Esophagus muscularis mucosa (tissue), 4 donors: ENCODE measurements at places on chromosomes 6 and 20.

GRCh38 chr20:18983796-18984195 lies 170.2 kb downstream of the SCP2D1 start:
- no peaks in the 10 kb centered on the region for H3K36me3 ChIP-seq
- DNase-seq, result no peak
- peaks cover 21% of the 10 kb centered on the region for H3K4me1 ChIP-seq
- H3K27ac ChIP-seq, result no peak overlapping the region
- H3K4me3 ChIP-seq, result no peak overlapping the region
- H3K27me3 ChIP-seq, result no peaks in the 10 kb centered on the region

DNA sequence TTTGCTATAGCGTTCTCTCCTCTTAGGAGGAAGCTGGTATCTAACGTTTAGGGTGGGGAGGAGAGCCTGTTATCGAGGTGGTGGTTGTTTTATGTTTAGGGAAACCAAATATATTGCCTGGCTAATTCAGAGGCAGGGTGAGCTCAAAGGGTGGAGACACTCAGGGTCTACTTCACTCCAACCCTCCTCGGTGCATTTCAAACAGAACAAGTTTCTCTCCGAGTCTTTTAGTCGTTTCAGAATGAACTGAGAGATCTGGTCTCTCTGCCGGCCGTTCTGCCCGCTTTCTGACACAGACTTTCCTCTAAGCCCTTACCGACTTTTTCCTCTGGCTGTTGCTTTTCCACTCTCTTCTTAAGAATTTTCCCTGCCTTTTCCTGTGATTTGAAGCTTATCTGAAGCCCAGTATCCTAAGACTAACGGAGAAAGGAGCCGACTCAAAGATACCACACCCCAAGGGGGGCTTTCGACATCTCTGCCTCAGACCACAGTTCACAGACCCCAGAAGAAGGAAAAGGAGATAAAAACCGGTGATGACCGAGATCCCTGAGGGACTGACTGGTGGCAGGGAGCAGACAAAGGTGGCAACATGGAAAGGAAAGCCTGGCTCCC lies 865 bp downstream of the STK38 start:
- no peak for DNase-seq
- peak overlapping the region; percentile 98 for H3K4me3 ChIP-seq
- no peaks in the 10 kb centered on the region for H3K27me3 ChIP-seq
- H3K27ac ChIP-seq, result peak overlapping the region; percentile 98

DNA sequence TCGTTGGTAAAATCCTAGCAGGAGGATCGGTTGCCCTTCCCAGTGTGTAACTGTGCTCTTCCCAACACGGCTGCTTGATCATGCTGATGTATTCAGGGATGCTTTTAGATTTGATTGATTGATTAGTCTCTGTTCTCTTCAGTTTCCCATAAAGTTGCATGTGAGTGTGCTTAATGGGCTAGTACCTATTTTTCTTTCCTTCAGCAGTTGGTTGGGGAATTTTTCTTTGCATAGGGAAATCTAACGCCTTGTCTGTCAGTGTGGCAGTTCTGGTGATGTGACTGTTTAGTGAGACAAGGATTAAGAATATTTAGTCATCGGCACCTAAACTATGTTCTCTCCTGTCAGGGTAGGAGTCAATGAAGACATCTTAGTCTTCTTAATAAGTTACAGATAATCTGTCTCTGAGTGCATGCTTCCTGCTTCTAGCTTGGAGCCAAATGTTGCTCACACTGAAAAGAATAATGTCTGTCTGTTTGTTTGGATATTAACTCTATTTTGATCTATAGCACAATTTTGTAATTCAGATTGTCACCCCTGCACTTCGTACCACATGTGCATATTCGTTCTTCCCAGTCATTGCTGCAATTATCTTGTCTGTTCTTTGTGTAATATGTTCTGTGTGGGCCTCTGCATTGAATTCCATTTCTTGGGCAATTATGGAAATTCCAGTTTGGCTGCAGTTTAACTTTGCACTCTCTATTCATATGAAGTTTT lies 169.9 kb downstream of the EDN1 start:
- H3K4me3 ChIP-seq, result no peak overlapping the region
- H3K36me3 ChIP-seq, result no peaks in the 10 kb centered on the region
- H3K27ac ChIP-seq, result no peak overlapping the region

DNA sequence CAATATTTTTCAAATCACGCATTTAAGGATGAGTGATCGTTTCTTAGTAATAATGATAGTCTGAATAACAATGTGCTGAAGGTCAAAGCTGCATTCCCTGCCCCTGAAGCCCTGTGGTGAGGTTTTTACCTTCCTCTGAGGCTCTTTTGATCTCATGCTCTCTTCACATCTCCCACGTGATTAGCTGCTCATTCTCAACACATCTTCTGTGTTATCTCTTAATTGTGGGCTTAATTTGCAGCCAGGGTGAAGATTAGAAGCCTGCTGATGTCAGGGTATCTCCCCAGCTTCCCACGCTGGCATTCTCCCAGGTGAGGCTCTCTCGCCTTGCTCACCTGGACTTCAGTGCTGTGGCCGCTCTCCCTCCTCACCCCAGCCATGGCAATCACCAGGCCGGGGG lies 109.7 kb upstream of the FOXQ1 start:
- no peak overlapping the region for H3K27ac ChIP-seq
- H3K27me3 ChIP-seq, result no peaks in the 10 kb centered on the region
- no peaks in the 10 kb centered on the region for H3K36me3 ChIP-seq

GRCh38 chr6:134870677-134871498 lies 79.0 kb downstream of the ALDH8A1 start:
- H3K27me3 ChIP-seq, result no peaks in the 10 kb centered on the region
- H3K36me3 ChIP-seq, result no peaks in the 10 kb centered on the region
- H3K4me3 ChIP-seq, result no peak overlapping the region
- no peak for DNase-seq
- no peak overlapping the region for H3K27ac ChIP-seq

- H3K4me3 ChIP-seq, result no peak overlapping the region
- no peak for DNase-seq
- H3K27ac ChIP-seq, result no peak overlapping the region
Observed at GRCh38 chr6:96907498-96907897, 9.8 kb upstream of the NDUFAF4 start.

GRCh38 chr6:110643175-110643574 lies 166.8 kb upstream of the SLC22A16 start:
- H3K4me1 ChIP-seq, result no peaks in the 10 kb centered on the region
- no peak for DNase-seq
- no peaks in the 10 kb centered on the region for H3K27me3 ChIP-seq
- H3K36me3 ChIP-seq, result peaks cover 4% of the 10 kb centered on the region

- H3K36me3 ChIP-seq, result peaks cover 4% of the 10 kb centered on the region
- H3K4me1 ChIP-seq, result peaks cover 5% of the 10 kb centered on the region
- no peak overlapping the region for H3K27ac ChIP-seq
- no peaks in the 10 kb centered on the region for H3K27me3 ChIP-seq
Observed at GRCh38 chr6:20427856-20428255, 26.2 kb downstream of the E2F3 start.

- H3K36me3 ChIP-seq, result no peaks in the 10 kb centered on the region
- no peaks in the 10 kb centered on the region for H3K27me3 ChIP-seq
- H3K4me3 ChIP-seq, result no peak overlapping the region
- no peak for DNase-seq
- H3K4me1 ChIP-seq, result no peaks in the 10 kb centered on the region
Observed at GRCh38 chr6:135617222-135617621, 119.7 kb upstream of the AHI1 start.

- DNase-seq, result no peak
- peaks cover 32% of the 10 kb centered on the region for H3K4me1 ChIP-seq
- no peaks in the 10 kb centered on the region for H3K27me3 ChIP-seq
- H3K27ac ChIP-seq, result no peak within 1 kb of the TSS
Observed at GRCh38 chr20:63735859-63736718, at the start of gene LIME1. LIME1 (plus strand) TSS chr20:63736664; CDS start chr20:63737550, 886 bp downstream.

- DNase-seq, result peak; percentile 55
- H3K4me3 ChIP-seq, result no peak overlapping the region
- H3K36me3 ChIP-seq, result no peaks in the 10 kb centered on the region
- H3K27me3 ChIP-seq, result no peaks in the 10 kb centered on the region
- H3K4me1 ChIP-seq, result peaks cover 13% of the 10 kb centered on the region
Observed at GRCh38 chr6:5302995-5303622, 41.8 kb downstream of the FARS2 start.

GRCh38 chr6:160952633-160953281 lies 38.8 kb upstream of the MAP3K4 start:
- H3K27ac ChIP-seq, result no peak overlapping the region
- H3K27me3 ChIP-seq, result no peaks in the 10 kb centered on the region
- peaks cover 7% of the 10 kb centered on the region for H3K4me1 ChIP-seq
- DNase-seq, result no peak

- H3K4me1 ChIP-seq, result no peaks in the 10 kb centered on the region
- no peak for DNase-seq
- no peak overlapping the region for H3K4me3 ChIP-seq
- H3K36me3 ChIP-seq, result no peaks in the 10 kb centered on the region
Observed at GRCh38 chr6:137893726-137894125, 26.7 kb downstream of the TNFAIP3 start.

- no peak overlapping the region for H3K4me3 ChIP-seq
- H3K27me3 ChIP-seq, result peaks cover 35% of the 10 kb centered on the region
- peaks cover 36% of the 10 kb centered on the region for H3K4me1 ChIP-seq
- no peak overlapping the region for H3K27ac ChIP-seq
- peaks cover 18% of the 10 kb centered on the region for H3K36me3 ChIP-seq
- no peak for DNase-seq
Observed at GRCh38 chr6:136918706-136919105, 3.4 kb upstream of the SLC35D3 start.

DNA sequence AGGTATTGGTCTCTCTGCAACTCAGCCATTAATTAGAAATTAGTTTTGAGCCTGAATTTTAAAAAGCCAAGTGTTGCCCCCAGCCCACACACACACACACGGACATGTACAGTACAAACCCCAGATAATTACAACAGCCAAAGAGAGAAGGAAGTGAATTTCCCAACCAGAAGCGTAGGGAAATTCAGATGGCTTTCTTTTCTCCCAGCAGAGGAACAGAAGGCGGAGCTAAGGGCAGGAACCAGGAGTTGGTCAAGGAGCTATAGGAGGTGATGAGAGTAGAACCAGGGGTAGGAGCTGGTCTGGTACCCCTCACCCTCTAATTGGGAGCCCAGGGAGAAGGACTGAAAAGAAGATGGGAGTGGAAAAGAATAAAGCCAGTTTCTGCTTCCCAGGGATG lies 3.9 kb upstream of the ZBTB9 start:
- no peak overlapping the region for H3K27ac ChIP-seq
- no peak for DNase-seq
- peaks cover 21% of the 10 kb centered on the region for H3K4me1 ChIP-seq
- H3K4me3 ChIP-seq, result no peak overlapping the region
- H3K36me3 ChIP-seq, result no peaks in the 10 kb centered on the region

GRCh38 chr6:51675922-51676275 lies 411.5 kb downstream of the PKHD1 start:
- H3K36me3 ChIP-seq, result no peaks in the 10 kb centered on the region
- no peaks in the 10 kb centered on the region for H3K4me1 ChIP-seq
- no peak overlapping the region for H3K27ac ChIP-seq

GRCh38 chr6:139508023-139508422 lies 133.6 kb upstream of the CITED2 start:
- peaks cover 7% of the 10 kb centered on the region for H3K4me1 ChIP-seq
- no peaks in the 10 kb centered on the region for H3K27me3 ChIP-seq

GRCh38 chr20:4813863-4814695 lies 92.4 kb downstream of the PRND start:
- peaks cover 4% of the 10 kb centered on the region for H3K36me3 ChIP-seq
- peaks cover 18% of the 10 kb centered on the region for H3K4me1 ChIP-seq
- no peaks in the 10 kb centered on the region for H3K27me3 ChIP-seq
- peak overlapping the region; percentile 29 for H3K4me3 ChIP-seq
- DNase-seq, result no peak
- peak overlapping the region; percentile 70 for H3K27ac ChIP-seq

GRCh38 chr6:15796130-15796771 lies 133.4 kb upstream of the DTNBP1 start:
- no peaks in the 10 kb centered on the region for H3K36me3 ChIP-seq
- H3K4me1 ChIP-seq, result no peaks in the 10 kb centered on the region
- no peak for DNase-seq
- no peak overlapping the region for H3K27ac ChIP-seq
- H3K4me3 ChIP-seq, result no peak overlapping the region

DNA sequence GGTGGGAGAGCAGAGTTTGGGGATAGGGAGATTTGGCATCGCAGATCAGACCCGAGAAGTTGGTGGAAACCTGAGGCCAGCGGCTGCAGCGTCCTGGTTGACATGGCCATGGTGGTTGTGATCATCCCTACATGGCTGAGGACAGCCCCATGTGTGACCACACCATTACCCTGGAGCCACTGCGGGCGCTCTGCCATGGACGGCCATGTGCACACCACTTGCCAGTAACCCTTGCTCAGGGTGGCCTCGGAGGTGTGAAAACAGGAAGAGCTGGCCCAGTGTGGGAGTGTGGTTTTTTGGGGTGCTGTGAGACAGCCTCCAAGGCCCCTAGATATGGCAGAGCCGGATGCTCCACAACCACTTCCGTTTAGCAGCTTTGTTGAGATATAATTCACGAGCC lies 64.4 kb downstream of the TMEM242 start:
- H3K36me3 ChIP-seq, result no peaks in the 10 kb centered on the region
- peaks cover 4% of the 10 kb centered on the region for H3K4me1 ChIP-seq
- no peak overlapping the region for H3K4me3 ChIP-seq
- H3K27me3 ChIP-seq, result no peaks in the 10 kb centered on the region
- no peak overlapping the region for H3K27ac ChIP-seq
- no peak for DNase-seq
